ENCODE measurements at places on chromosomes 11 and 22.

- DNase-seq = no peak
Measured at GRCh38 chr11:31477528-31478222, 31.7 kb downstream of the IMMP1L start.

DNA sequence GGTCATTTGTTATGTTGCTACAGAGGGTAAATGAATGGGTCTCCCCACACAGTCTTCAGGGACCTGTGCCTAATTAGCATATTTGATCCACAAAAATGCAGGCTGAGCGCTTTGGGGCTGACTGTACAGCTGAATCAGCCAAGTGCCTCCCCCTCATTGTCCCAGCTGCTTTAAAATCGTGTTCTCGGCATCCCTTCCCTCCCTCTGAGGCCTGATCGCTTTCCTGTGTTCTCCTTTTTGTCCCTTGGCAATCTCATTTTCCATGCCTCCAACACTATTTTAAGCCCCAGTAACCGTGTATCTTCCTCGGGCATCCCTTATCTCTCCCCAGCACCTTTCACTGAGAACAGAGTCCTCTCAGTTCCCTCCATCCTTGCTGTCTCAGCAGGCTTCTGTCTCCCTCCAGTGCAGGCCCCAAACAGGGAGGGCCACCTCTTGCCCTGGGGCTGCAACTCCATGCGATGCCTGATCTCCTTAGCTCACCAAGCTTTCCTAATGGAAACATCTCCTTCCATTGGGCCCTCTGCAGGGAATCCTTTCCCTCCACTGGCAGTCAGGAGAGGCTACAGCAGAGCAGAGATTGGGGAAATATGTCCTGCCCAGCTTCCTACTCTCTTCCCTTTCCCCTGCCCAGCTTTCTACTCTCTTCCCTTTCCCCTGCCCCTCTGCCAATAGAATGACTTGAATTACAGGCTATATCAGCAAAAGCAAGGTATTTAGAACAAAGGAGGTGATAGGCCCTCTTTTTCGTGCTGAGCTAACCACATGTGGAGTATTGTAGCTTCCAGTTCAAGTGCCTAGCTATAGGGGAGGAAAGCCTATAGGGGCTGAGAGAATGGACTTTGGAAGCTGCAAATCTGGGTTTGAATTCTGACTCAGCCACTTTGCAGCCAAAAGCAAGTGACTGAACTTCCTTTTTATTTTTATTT is 13.8 kb downstream of the UQCR10 start:
- no peak for DNase-seq

DNA sequence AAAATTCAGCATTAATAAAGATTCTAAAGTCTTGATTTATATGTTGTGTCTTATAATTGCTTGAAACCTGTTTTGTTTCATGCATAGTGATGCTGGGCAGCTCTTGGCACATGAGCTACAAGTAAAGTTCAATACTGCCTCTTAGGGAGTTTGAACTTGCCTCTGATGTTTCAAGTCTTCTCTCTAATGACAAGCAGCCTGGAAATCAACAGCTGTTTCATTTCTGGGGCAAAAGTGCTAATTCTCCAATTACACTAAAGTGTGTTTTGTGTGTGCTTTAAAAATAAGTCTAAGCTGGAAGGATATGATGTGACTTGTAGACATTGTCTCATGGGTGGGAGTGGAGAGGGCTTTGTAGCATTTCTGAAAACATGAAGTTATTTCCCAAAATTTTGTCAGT is 23.7 kb upstream of the SESN3 start:
- DNase-seq = no peak

GRCh38 chr11:79507706-79508105 is 66.9 kb upstream of the TENM4 start:
- no peak for DNase-seq

Data from DMS79 (cell line).